ENCODE measurements at places on chromosomes 3 and 15.

- no peak for DNase-seq
These were observed 31.4 kb downstream of the POMGNT2 start for GRCh38 chr3:43074482-43074881.

- DNase-seq = no peak
These were observed 133.9 kb upstream of the PFN2 start for GRCh38 chr3:150104564-150104963.

- no peak for DNase-seq
These were observed 105.5 kb downstream of the PLD1 start for GRCh38 chr3:171704814-171705213.

GRCh38 chr3:176202652-176203051 is 994.6 kb downstream of the TBL1XR1 start:
- DNase-seq = no peak

GRCh38 chr3:132772252-132772651 is 50.0 kb upstream of the NPHP3 start:
- DNase-seq = no peak

GRCh38 chr3:198093112-198093679 is 133.2 kb downstream of the LMLN start:
- DNase-seq = no peak

DNA sequence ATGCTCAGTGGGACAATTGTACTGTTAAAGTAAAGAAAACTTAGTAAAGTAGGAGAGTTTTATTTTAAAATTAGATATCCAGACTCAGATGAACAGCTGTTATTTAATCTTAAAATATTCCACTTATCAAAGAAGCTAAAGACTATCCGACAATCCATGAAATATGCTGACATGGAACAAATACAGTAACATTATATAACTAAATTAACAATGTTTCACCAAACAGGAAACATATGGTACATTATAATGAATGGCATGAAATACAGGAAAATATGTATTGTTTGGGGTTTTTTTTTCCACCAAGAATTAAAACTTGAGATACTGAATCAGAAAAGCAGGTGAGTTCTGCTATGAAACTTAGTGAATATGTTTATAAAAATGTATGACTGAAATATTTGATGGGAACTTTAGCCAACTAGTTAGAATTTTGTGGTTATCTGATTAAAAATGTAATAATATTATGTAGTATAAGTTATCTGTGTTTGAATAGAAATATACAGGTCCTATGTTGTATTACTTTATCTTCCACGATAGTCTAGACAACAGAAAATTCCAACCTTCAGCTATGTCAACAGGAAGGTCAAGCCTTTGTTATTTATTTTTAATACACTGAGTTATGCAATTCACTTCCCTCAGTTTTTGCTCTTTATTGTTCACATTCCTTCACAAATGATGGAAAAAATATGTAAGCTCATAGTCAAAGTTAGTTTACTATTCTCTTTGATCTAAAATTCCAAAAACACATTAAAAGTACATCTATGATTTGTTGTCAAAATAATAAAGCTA is 72.7 kb downstream of the UACA start:
- DNase-seq = no peak

- DNase-seq = no peak
These were observed 114.0 kb downstream of the PEAK1 start for GRCh38 chr15:77305953-77306352.

GRCh38 chr3:45488591-45488990 is 100.2 kb downstream of the LARS2 start:
- no peak for DNase-seq

DNA sequence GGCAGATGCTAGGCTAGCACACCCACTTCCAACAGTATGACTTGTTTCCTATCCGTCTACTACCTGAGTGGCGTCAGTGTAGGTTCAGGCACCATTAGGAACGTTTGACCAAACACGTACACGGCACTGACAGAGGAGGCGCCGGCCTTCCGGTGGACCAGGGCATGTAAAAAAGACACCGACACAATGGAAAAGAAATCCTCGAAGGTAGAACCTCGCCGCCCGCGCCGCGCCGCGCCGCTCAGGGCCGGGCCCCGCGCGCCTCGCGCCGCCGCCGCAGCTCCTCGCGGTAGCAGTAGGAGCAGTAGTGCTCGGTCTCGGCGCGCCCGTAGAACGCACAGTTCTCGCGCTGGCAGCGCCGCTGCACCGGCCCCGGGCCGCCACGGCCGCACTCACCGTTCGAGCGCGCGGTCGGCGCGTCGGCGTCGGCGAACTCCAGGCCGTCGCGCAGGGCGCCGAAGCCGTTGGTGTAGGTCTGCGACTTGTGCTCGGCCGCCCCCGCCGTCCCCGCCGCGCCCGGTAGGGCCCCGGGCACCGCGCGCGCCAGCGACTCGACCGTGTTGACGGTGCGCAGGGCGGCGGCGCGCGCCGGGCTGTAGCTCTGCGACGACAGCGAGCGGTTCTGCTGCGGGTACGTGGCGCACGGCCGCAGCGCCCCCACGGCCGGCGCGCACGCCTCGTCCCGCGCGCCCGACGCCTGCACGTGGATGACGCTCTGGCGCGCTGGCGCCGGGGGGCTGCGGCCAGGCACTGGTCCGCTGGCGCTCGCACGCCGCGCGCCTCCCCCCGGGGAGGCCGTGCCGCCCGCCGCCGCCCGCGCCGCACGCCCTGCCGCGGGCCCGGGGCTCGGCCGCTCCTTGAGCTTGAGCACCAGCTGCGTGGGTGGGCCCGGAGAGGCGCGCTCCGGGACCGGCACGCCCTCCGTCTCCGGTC is 156.7 kb downstream of the KLF13 start:
- DNase-seq = no peak

DNA sequence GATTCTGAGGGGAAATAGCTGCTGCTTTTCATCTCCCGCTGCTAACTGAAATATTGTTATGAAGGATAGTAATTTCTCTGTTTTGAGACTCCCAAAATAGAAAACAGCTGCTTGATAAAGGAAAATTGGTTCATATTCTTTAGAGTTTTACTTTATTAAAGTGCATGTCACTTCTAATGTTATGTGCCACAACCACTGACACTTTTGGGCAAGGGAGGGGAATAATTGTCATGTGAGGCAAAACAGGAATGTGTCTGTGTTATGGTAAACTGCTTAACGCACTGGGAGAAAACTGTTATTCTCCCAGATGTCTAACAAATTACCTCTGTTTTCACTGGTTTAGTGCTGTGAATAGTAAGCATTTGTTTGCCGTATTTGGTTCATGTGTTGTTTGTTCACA is 201.6 kb downstream of the PDZRN3 start:
- no peak for DNase-seq

- no peak for DNase-seq
These were observed 95.1 kb upstream of the MYZAP start for GRCh38 chr15:57496594-57496945.

GRCh38 chr3:7978087-7978422 is 523.6 kb upstream of the LMCD1 start:
- DNase-seq = no peak

DNA sequence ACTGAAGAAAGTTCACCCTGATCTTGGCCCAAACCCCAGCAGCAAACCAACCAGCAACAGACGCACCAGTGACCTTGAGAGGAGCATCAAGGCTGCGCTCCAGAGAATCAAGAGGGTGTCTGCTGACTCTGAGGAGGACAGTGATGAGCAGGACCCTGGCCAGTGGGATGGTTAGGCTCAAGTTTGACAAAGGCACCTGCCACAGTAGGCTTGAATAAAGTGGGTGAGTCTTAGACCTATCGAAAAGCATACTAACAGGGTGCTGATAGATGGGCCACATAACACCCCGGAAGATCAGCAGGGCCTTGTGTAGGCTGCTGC is 23.9 kb downstream of the WHAMM start:
- no peak for DNase-seq

GRCh38 chr3:15331072-15331605 is 1.2 kb downstream of the SH3BP5 start:
- no peak for DNase-seq

- DNase-seq = no peak
These were observed 25.6 kb upstream of the EIF4A2 start for GRCh38 chr3:186757686-186758220.

DNA sequence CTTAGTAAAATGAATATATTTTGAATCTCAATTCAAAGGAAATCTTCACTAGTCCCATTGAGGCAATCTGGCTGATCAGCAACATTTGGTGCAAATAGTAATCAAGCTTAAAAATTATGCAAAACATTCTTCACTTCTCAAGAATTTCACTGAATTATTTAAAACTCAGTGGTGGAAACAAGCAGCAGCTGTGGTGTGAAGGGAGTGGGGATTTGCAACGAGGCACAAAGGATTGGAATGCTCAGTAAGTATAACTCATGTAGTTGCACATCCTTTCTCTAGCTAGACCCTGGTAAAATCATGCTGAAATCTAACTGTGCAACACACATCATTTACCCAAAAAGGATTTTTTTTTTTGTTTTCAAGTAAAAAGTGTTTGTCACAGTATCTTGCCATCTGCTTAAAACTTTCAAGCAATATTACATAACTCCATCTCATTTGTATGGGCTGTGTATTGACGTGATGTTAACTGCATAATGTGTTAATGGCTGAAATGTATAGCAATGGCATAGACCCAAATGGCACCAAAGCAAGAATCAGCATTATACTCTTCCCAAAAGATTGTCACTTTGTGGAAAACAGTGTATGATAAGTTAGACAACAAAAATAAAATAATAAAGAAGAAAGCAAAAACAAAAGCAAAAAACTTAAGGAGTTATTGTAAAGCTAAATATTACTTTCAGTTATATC is 816.6 kb downstream of the EPHA3 start:
- DNase-seq = no peak

DNA sequence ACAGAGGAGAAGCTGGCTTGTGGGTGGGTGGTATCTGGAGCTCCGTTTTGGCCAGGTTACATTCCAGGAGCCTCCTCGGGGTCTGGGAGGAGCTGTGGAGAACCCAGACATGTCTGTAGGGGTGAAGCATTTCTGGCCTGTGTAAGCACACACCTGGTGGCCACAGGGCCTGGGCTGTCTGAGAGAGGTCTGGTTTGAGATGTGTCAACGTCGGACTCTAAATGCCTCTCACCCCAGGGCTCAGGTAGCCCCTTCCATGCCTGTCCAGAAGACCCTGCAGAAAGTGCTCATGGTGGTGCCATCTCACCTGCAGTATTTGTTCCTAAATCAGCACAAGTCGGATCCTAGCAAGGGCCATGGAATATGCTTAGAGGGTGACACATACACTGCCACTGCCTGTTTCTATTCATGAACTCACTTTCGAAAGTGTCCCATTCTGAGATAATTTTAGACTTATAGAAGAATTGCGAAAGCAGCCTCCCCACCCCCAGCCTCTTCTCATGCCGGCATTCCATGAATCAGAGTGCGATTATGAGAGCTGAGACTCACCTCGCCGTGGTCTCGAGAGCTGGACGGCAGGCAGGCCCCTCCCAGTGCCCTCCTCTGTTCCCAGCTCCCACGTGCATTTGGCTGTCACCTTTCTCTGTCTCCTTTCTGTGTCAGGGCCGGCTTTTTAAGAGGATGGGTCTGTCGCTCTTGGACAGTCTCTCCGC is 63.7 kb downstream of the KLF15 start:
- no peak for DNase-seq

DNA sequence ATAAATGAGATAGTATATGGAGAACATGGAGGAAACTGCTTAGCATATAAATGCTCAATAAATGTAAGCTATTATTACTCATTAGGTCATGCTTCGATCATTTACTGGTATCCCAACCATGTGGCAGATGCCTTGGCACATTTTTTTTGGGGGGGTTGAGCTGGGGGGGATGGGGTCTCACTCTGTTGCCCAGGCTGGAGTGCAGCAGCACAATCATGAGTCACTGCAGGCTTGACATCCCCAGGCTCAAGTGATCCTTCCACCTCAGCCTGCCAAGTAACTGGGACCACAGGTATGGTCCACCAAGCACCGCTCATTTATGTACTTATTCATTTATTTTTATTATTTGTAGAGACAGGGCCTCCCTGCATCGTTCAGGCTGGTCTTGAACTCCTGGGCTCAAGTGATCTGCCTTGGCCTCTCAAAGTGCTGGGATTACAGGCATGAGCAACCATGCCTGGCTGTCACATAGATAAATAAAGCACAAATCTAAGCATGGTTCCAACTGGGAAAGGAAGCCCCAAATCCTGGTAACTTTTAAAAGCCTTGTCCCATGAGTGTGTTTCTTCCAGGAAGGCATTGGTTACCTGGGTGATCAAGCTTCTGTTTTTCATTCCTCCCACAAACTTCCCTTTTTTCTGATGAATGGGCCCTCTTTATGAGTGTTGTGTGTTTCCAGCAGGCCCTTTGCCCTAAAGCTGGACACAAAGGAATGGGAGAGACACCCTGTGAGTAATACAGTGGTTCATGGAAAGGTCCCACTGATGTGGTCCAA is 147.4 kb upstream of the UMPS start:
- no peak for DNase-seq

DNA sequence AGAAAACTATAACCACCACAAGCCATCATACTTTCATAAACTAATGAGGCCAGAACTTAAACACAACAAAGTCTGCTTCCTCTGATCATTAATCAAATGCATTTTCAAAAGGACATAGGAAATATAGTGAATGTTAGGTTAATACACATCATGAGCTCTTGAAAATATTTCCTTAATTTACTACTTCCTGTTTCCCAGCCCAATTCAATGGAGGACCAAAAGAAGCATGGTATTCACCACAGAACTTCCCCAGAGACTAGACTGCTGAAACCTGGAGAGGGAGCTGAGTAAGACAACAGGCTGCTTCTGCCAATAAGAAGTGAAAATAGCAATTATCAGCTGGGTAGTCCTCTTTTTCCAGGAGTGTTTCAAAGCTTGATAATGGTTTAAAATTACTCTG is 250.3 kb downstream of the ULK4 start:
- DNase-seq = no peak

GRCh38 chr3:111765136-111765535 is 93.9 kb upstream of the PHLDB2 start:
- no peak for DNase-seq

DNA sequence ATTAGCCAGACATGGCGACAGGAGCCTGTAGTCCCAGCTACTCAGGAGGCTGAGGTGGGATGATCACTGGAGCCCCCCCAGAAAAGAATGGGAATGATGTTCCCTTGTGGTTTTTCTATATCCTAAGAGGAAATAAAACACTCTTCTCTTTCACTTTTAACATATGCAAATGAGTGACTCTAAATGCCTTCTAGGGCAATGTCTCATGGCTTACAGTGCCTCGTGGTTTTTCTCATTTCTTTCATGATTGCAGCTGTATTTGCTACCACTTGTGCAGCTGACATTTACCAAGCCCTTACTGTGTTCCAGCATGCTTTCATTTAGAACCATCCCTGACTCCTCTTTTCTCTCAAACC is 26.4 kb downstream of the STOML1 start:
- no peak for DNase-seq

DNA sequence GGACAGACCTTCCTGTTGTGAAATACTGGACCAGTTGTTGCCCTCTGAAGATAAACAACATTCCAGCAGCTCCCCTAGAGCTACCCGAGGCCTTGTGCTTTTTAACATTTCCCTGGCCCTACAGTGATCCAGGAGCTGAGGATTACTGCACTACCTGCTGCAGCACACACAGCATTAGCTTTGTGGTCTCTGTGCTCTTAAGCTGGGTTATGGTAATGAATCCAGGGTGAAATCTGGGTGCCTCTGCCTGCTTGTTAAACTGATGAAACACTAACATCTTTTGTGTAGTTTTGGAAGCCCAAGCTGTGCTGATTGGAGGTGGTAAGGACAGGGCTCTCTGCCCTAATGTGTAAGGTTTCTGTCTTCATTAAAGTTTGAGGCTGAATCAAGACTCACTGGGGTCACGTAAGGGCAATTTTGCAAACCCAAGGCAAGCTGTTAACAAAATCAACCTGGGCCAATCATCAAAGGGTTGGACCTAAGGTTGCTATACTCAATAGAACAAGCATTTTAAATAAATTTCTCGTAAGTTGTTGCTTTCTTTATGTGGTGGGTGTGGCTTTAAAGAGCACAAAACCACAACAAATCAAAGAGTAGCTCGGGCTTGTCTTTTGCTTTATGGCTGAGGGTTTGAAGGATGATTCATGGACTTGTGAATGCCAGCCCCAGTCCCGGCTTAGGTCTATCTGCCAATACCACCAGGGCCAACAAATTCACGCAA is 183.9 kb downstream of the TPRG1 start:
- no peak for DNase-seq

Measured in cortex of kidney (tissue), 1 donor.